ENCODE measurements at places on chromosomes 2 and 18. TPM values are rescaled to one million over a fixed set of nuclear protein-coding genes. Genes with fewer than 3 reads are reported as not detected.

- no peak for DNase-seq
Observed at GRCh38 chr2:186135686-186136085, 350.4 kb upstream of the ZC3H15 start.

SPC25 gene
- 10.8 TPM for total RNA-seq

GRCh38 chr2:206160807-206161179 lies 1.1 kb downstream of the EEF1B2 start:
- no peak for DNase-seq

TRABD2A gene
- 2.6 TPM for total RNA-seq

SERPINB10 gene
- not detected for total RNA-seq

- DNase-seq: no peak
Observed at GRCh38 chr2:30789670-30790210, 17.5 kb downstream of the CAPN13 start.

CYP20A1 gene
- total RNA-seq: 32.4 TPM

DNA sequence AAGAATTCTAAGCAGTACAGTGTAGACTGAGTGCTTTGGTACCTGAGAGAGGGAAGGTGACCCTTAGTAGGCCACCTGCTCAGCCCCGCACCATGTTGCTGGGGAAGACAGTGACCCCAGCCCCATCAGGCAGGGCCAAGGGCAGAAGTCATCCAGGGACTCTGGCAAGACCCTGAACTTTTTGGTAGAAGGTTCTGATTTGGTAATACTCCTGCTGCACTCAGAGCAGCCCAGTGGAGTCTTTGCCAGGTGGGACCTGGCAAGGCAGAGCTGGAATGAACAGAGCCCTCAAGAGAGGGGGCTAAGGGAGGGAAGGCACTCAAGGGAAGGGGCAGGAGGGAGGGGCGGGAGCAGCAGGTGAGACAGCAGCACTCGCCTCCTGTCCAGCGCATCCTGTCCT lies 191.2 kb downstream of the MGAT5 start:
- no peak for DNase-seq

TPO gene
- 0.12 TPM for total RNA-seq

GRCh38 chr2:215577356-215577755 lies 141.5 kb upstream of the FN1 start:
- no peak for DNase-seq

PAX3 gene
- 4.2 TPM for total RNA-seq

ITPRIPL1 gene
- total RNA-seq: not detected

DNA sequence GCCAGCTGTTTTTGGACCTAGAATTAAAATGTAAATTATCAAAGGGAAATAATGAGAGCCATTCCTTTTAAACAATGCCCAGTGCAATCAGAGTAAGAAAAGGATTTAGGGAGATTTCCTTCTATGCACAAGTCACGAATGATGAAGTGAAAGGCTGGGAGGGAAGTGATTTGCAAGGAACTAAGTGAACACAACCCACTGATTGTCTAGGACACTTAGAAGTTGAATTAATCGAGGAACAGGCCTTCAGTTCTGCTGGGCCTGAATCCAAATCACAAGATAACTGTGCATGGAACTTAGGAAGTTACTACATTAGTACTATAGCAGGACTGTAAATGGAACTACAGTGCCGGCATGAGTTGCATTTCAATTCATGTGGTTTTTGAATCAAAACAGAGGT lies 17.7 kb downstream of the MAP2 start:
- no peak for DNase-seq

CYP1B1 gene
- 74.7 TPM for total RNA-seq

DNA sequence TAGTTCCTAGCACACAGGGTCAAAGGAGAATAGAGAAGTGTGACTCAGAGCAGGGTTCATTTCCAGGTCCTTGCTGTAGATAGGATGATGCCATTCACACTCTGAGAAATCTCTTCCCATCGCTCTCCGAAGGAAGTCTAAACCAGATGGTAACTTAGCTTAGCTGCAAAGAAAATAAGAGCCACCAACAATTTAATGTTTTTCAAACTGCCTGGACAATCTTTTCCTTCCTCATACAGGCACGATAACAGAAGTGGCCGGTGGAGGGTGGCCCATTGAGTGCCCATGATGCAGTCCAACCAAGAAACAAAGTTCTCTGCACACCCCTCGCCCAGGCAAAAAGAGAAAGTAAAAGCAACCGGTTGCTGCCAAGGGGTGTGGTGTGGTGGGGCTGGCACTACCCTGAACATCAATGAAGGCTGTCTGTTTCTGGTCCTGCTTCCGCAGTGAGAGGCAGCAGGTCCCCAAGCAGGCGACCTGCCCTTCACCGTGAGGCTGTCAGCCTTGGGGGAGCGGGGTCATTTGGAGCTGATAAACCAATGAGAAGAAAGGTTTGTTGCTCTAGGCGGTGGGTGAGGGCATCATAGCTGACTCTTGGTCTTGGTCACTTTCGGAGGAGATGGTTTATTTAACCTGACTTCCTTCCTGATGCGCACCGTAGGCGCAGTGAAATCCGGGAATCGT lies 105.6 kb upstream of the CD302 start:
- no peak for DNase-seq

VWC2L gene
- not detected for total RNA-seq

HMSD gene
- total RNA-seq: 0.81 TPM

GRCh38 chr2:197248001-197248401 lies 62.6 kb downstream of the ANKRD44 start:
- DNase-seq: no peak

Data from NCI-H460 (cell line).